ENCODE measurements at places on chromosomes 3 and 15. TPM values are rescaled to one million over a fixed set of nuclear protein-coding genes. Genes with fewer than 3 reads are reported as not detected.

Gene PBRM1
- 28.0 TPM for total RNA-seq

Gene MOBP
- total RNA-seq, result not detected

Gene CHST14
- 4.9 TPM for total RNA-seq

Gene PROS1
- 157 TPM for total RNA-seq

Gene GOLGA8T
- total RNA-seq, result not detected

Data from right lobe of liver (tissue), 6 donors.